ENCODE measurements at places on chromosomes 3 and 15. TPM values are rescaled to one million over a fixed set of nuclear protein-coding genes. Genes with fewer than 3 reads are reported as not detected.

Gene CISH
- total RNA-seq = 2.0 TPM

Gene CHRFAM7A
- total RNA-seq = not detected

Gene ACSBG1
- total RNA-seq = not detected

Gene NANOGP8
- not detected for total RNA-seq

Gene CHST13
- total RNA-seq = not detected

Gene SPINK8
- total RNA-seq = not detected

Gene SOX2
- total RNA-seq = not detected

Gene GPR62
- total RNA-seq = not detected

Gene IRAK2
- 17.9 TPM for total RNA-seq

Gene PAQR5
- 4.8 TPM for total RNA-seq

Gene ATP11B
- 75.7 TPM for total RNA-seq

Gene ACKR4
- 3.4 TPM for total RNA-seq

Gene KLHL24
- 83.4 TPM for total RNA-seq

Gene MANF
- total RNA-seq = 91.8 TPM

Gene SMAD6
- 1.7 TPM for total RNA-seq

Gene A4GNT
- not detected for total RNA-seq

Gene COL8A1
- total RNA-seq = 157 TPM

Gene OSBPL10
- 21.4 TPM for total RNA-seq

Gene CSPG5
- total RNA-seq = 0.14 TPM

Gene NECTIN3
- total RNA-seq = 163 TPM

Gene ZFAND6
- total RNA-seq = 77.5 TPM

All from placental pericyte (primary cell).